NCI-H1417 (cell line): ENCODE measurements at places on chromosomes 6 and 20.

DNA sequence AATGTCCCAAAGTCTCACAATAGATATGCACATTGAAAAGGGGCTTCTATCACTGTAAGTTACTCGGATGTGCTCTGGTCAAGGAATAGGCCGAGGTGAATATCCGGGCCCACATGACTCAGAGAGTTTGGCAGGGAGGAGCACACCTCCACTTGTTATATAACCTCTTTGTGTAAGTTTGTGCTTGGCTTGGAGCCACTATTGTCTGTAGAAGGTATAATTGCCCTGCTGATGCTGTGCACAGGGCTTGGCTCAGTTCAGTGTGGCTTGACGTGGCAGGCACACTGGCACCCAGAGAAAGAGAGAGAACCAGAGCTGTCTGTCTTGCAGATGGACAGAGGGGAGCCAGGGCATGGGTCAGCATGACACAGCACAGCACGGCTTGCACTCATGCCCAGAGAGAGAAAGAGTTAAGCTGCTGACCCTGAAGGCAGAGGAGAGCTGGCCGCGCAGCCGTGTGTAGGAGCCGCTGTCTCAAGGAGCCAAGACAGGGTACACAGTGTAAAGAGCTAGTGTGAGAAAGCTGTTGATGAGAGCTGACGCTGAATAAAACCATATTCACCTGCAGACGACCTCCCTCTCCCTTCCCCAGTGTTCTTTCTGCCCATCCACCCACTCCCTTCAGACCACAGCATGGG is 482.5 kb downstream of the C6orf118 start:
- no peak for DNase-seq

- no peak for DNase-seq
Observed at GRCh38 chr6:111382476-111383294, 100.3 kb downstream of the REV3L start.

- no peak for DNase-seq
Observed at GRCh38 chr6:147160593-147160992, 43.6 kb upstream of the STXBP5 start.

GRCh38 chr20:992801-993535 is 9.1 kb downstream of the RSPO4 start:
- no peak for DNase-seq

- DNase-seq = no peak
Observed at GRCh38 chr6:152094992-152095592, 287.6 kb downstream of the ESR1 start.

DNA sequence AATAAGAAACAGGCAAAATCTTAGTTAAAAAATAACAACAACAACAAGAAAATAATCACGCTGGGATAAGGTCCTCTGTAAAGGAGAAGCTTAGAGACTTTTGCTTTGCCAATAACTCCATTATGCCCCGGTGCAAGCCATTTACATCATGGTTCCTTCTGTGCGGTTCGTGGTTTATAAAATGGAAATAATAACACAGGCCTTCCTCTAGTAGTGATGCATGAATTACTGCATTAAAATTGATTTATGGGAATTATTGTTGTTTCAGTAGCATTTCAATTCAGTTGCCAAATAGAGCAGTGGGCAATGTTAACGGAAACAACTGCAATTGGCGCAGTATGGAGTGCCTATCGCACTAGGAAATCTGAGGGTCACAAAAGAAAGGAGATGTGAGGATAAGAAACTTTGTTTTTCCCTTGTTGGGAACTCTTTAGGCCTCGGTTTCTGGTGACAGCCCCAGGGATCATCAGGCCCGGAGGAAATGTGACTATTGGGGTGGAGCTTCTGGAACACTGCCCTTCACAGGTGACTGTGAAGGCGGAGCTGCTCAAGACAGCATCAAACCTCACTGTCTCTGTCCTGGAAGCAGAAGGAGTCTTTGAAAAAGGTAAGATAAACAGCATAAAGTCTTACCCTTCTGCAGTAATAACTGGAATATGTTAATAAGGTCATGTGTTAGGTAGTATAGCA is 1.1 kb downstream of the CD109 start:
- DNase-seq = no peak

DNA sequence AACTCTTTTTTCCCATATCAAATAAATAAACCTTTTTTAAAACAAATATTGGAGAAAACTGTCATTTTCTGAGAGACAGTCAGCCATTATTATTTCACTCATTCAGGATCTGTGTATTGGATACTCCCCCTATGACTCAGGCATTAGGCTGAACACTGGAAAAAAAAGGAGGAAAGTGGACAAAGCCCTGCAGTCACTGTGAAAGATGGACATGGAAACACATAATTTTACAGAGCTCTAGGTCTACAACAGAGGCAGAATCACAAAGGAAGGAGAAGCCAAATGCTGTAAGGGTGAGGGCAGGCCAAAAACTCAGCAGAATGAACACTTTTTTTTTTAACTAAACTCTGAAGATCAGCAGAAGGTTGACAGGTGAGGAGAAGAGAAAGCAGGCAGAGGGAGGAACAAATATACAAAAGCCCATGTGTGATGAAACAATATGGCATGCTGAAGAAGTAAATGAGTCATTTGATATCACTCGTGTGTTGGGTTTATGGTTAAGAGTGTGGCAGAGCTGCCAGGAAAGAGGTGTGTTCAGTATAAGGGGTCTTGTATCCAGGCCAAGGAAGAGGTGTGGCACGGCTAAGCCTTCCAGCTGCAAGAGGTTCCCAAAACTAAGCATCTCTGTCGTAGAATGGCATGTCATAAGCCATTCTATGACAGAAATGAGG is 39.1 kb downstream of the EPB41L2 start:
- no peak for DNase-seq

GRCh38 chr6:34347303-34347702 is 45.2 kb downstream of the NUDT3 start:
- DNase-seq = no peak

DNA sequence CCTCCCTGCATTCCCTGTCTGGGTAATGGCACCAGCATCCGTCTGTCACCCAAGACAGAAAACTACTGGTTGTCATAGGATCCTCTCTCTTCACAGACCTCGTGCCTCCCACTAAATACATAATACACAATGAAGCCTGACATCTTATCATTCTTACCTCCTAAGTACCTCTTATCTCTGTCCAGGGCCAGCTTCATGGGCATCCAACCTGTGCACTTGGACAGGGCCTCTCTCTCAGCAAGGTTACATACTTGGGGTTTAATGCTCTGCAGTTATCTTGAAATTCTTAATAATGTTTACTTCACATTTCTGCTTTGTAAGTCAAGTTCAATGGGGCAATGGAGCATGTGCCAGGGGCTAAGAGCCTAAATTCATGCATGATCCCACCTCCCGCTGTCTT is 30.8 kb upstream of the KLHL31 start:
- peak; percentile 39 for DNase-seq

- DNase-seq = no peak
Observed at GRCh38 chr6:158502263-158502950, 57.5 kb upstream of the TMEM181 start.

- no peak for DNase-seq
Observed at GRCh38 chr6:1080453-1081337, 231.2 kb upstream of the FOXQ1 start.

- no peak for DNase-seq
Observed at GRCh38 chr6:16690608-16691142, 70.6 kb downstream of the ATXN1 start.

DNA sequence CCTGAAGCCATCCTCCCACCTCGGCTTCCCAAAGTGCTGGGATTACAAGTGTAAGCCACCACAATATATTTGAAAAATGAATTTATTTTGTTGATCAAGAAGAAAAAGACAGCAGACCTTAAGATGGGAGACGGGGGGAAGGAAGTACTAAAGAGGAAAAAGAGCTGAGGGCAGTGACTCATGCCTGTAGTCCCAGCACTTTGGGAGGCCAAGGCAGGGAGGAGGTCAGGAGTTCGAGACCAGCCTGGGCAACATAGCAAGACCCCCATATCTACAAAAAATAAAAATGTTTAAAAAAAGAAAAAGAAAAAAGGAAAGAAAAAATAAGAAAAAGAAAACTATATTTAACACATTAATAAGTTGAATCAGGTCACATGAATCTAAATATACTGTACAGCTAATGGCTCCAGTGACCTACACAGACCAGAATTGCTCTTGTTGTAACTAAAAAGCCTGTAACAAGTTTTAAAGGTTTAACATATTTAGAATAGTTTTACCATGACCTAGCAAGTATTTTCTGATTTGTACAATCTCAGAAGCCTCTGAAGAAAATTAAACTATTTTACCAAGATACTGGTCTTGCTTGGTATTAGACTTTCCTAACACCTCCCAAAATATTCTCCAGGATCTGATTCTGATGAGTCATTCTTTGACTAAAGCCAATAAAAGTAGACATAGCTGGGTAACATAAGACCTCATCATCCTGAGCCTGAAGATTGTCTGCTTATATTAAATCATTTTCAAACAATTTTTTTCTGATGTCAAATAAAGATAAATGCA is 4.3 kb upstream of the AKIRIN2 start:
- DNase-seq = no peak

- no peak for DNase-seq
Observed at GRCh38 chr20:8082025-8082424, 50.0 kb upstream of the PLCB1 start.

DNA sequence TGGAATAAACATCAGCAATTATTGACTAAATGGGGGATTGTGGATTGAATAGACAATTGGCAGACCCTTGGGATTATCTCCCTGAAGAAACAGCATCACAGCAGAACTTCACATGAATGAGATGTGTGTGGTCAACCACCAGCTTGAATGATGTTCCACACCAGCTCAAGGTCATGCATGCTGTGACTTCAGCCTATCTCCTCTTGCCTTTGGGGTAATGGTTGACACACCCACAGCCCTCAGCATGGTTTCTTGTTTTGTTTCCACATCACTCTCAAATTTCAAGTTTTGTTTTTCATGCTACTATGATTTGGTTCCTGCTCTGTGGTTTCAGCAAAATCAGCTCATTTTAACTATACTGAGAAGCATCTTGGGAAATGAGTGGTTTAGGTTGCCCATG is 94.3 kb downstream of the PAK5 start:
- DNase-seq = no peak

DNA sequence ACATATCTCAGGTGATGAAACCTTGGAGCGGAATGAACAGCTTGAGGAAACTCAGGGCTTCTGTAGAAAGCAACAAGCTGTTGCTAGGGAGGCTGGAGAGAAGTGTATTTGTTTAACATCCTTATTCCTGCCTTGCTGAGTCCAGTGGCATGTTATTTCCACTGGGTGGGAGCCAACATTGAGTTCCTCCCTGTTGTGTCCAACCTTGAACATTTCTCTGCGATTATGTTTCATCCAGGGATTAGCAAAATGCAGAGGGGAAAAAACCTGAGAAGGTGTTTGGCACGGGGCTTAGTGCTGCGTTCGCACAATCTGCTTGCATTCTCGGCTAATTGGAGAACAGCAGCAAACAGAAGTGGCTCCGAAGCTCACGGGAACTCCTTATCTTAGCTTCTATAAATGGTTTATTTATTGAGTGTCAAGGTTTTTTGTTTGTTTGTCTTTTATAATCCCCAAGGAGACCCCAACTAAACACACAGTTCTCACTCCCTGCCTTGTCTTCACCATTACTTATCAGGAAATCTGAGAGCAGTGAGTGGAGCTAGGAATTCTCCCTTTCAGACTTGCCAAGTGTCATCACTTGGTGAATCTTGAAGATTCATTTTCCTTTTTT is 412.8 kb downstream of the CDC5L start:
- no peak for DNase-seq

DNA sequence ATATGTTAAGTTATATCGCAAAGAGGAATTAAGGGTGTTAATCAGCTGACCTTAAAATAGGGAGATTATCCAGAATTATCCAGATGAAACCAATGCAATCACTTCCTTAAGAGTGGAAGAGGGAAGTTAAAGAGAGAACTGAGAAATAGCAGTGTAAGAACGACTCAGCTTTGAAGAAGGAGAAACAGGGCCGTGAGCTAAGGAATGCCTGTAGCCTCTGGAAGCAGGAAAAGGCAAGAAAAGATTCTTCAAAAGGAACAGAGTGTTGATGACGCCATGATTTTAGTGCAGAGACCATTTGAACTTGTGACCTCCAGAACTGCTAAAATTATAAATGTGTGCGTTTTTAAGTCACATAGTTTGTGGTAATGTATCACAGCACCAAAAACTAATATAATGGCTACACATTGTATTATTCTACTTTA is 32.7 kb downstream of the ILRUN start:
- DNase-seq = no peak

GRCh38 chr20:64035066-64035932 is 683 bp upstream of the C20orf204 start:
- no peak for DNase-seq

- peak; percentile 20 for DNase-seq
Observed at GRCh38 chr20:2698912-2699311, 6.3 kb downstream of the EBF4 start.

DNA sequence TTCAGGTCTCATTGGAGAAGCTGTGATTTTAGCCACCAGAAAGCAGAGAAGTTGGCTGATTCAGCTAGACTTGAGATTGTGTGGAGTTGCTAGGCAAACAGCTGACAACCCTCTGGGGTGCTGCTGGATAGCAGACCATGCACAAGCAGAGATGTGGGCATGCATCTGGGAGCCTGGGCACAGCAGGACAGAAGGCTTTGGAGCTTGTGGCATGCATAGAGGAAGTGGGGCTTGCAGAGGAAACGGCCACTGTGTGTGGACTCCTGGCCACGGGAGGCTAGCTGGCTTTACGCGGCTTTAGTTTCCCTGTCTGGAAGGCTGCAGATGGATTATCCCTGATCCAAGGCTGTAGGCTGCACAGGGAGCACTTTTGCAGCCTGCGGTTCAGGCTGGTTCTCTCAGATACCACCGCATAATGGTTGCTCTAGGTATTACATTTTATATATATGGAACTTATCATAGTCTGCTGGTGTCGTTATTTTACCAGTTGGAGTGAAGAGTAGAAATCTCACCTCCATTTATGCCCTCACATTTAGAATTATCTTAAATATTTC is 10.4 kb downstream of the ZNF831 start:
- no peak for DNase-seq

GRCh38 chr20:46260480-46260879 is 47.8 kb downstream of the CDH22 start:
- no peak for DNase-seq

- DNase-seq = peak; percentile 64
Observed at GRCh38 chr6:16964553-16965499, 137.0 kb upstream of the STMND1 start.

DNA sequence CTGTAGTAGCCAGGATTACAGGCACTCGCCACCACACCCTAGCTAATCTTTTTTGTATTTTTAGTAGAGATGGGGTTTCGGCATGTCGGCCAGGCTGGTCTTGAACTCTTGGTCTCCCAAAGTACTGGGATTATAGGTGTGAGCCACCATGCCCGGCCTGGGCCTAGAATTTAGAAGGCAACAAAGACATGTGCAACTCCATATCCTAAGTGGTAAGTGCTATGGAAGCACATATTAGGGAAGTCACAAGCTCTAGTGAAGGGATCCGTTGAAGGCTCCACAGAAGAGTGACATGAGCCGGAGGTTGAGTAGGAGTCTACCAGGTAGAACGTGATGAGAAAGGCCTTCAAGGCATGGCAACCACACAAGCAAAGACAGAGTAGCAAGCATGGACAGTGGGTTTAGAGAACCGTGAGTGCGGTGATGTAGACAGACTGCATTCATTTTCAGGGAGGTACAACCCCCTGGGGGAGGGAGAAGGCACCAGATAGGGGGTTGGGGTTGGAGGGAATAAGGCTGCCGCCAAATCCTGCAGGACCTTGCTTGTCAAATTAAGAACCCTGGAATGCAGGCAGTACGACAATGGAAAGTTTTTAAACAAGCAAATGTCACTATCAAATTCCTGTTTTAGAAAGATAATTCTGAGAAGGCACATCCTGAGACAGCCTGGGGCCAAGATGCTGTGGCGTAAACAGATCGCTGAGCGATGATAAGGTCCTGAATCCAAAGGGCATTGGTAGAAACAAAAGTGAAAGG is 50.2 kb downstream of the ARHGAP18 start:
- DNase-seq = no peak
